ENCODE measurements at places on chromosomes 2 and 18.

- no peaks in the 10 kb centered on the region for H3K36me3 ChIP-seq
- H3K4me3 ChIP-seq: no peak overlapping the region
- no peak for DNase-seq
- H3K27ac ChIP-seq: no peak overlapping the region
These were observed 34.5 kb downstream of the KCNE4 start for GRCh38 chr2:223086370-223086981.

DNA sequence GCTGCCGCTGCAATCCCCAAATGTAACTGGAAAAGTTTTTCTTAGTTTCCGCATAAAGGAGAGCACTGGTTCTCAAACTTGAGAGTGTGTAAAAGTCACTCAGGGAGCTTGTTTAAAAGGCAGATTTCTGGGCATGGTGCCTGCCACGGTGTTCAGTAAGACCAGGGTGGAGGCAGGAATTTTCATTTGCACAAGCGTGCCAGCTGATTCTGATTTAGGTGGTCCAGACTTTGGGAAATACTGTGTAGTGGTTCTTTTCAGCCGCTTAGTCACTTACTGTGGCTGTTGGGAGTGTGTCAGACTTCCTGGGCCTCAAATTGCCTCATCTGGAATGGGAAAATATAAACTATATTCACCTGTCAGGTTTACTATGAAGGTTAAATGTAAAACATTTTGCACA is 788 bp downstream of the ARMC9 start:
- H3K27ac ChIP-seq: peak overlapping the region; percentile 75
- no peaks in the 10 kb centered on the region for H3K36me3 ChIP-seq
- peaks cover 12% of the 10 kb centered on the region for H3K4me1 ChIP-seq
- no peak for DNase-seq
- peak overlapping the region; percentile 85 for H3K4me3 ChIP-seq

GRCh38 chr2:58448065-58448507 is 207.0 kb upstream of the FANCL start:
- H3K27ac ChIP-seq: no peak overlapping the region
- H3K36me3 ChIP-seq: no peaks in the 10 kb centered on the region
- no peaks in the 10 kb centered on the region for H3K4me1 ChIP-seq
- H3K27me3 ChIP-seq: peaks cover 1% of the 10 kb centered on the region
- DNase-seq: no peak

DNA sequence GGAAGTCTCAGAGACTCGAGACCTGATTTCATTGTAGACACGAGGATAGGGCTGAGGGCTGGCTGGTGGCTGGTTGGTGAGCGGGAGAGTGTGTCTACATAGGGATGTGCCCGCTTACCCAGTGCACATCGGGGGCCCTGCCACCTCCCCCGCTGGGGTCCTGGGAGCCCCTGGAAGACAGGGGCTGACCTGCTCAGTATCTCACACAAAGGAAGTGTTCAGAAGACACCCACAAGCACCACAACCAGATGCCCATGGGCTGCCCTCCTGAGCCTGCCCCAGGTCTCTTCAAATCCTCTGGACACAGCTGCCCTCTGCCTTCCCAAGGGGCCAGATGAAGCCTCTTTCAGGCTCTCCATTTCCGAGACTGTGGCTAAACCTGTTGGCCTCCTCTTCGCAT is 43.1 kb downstream of the MYCN start:
- H3K4me1 ChIP-seq: no peaks in the 10 kb centered on the region
- no peak for DNase-seq
- H3K27ac ChIP-seq: no peak overlapping the region
- H3K27me3 ChIP-seq: no peaks in the 10 kb centered on the region
- H3K4me3 ChIP-seq: no peak overlapping the region
- no peaks in the 10 kb centered on the region for H3K36me3 ChIP-seq

DNA sequence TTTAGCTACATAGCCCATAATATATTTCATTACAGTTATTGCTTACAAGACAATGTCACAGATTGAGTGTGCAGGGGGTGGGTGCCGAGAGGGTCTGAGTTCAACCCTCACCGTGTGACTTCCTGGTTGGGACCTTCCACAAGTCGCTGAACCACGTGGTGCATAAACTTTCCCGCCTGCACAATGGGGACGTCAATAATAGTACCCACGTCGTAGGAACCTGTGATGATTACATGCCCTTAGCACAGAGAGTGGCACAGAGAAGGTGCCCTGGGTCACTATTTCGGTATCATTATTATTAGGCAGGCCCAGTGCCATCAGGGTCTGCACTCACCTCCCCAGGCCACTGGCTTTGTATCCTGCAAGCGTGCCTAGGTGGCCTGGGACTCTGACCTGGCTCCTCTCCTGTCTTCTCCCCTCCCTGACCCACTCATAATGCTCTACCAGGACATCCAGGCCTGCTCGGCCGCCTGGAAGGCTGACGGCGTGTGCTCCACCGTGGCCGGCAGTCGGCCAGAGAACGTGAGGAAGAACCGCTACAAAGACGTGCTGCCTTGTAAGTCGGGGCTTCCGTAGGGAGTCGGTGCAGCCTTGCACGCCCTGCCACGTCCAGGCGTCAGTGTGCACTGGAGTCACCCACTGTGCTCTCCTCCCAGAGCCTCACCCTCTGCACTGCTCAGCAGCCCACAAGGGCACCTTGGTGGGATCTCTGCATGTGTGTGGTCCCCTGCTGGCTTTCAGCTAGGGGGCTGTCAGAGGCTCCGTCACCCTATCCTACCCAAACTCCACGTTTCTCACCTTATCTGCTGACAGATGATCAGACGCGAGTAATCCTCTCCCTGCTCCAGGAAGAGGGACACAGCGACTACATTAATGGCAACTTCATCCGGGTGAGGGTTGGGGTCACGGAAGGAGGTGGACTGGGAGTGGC is 2.8 kb downstream of the PTPN18 start:
- H3K4me1 ChIP-seq: peaks cover 20% of the 10 kb centered on the region
- H3K27me3 ChIP-seq: peaks cover 2% of the 10 kb centered on the region
- no peak overlapping the region for H3K4me3 ChIP-seq
- no peak overlapping the region for H3K27ac ChIP-seq

GRCh38 chr2:160282063-160282580 is 82.0 kb upstream of the ITGB6 start:
- peaks cover 25% of the 10 kb centered on the region for H3K36me3 ChIP-seq
- H3K27me3 ChIP-seq: no peaks in the 10 kb centered on the region
- H3K4me3 ChIP-seq: no peak overlapping the region
- peaks cover 10% of the 10 kb centered on the region for H3K4me1 ChIP-seq
- peak overlapping the region; percentile 14 for H3K27ac ChIP-seq

DNA sequence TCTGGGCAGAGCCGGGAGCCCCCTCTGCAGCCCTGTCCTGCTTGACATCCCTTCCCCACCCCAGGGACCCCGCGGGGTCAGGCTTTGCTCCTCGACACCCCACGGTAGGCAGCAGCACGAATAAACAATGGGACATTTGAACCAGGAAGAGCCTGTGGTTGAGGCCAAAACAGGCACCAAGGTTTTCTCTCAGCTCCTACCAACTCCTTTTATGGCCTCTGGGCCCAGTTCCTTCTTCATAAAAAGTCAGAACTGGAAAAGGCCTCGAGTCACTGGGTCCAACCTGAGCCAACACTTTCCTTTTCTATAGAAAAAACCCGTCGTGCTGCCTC is 20.6 kb downstream of the TEX44 start:
- peaks cover 18% of the 10 kb centered on the region for H3K4me1 ChIP-seq
- H3K4me3 ChIP-seq: peak overlapping the region; percentile 81
- no peak overlapping the region for H3K27ac ChIP-seq
- DNase-seq: no peak
- no peaks in the 10 kb centered on the region for H3K36me3 ChIP-seq
- peaks cover 7% of the 10 kb centered on the region for H3K27me3 ChIP-seq

DNA sequence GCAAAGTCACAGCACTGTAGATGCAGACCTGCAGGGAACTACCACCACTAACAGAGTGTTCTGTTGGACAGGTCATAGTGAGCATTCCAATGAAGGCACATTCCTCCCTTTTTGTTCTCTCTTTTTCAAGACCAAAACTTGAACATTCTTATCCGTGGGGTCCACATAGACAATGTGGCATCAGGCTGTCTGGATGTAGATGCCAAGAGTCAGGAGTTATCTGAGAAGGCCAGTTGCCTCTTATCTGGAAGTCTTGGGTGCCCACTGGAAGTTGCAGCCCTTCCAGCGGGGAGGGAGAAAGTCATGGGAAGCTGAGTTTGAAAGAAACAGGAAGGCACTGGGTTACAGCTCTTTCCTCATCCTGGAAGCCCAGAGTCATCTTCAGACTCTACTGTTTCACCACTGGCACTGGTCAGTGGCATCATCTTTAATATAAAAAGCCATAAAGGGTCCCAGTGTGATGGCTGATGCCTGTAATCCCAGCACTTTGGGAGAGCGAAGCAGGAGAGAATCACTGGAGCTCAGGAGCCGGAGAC is 61.4 kb downstream of the FAM161A start:
- no peaks in the 10 kb centered on the region for H3K36me3 ChIP-seq
- H3K27me3 ChIP-seq: peaks cover 2% of the 10 kb centered on the region
- no peak overlapping the region for H3K27ac ChIP-seq
- peaks cover 5% of the 10 kb centered on the region for H3K4me1 ChIP-seq
- DNase-seq: no peak

DNA sequence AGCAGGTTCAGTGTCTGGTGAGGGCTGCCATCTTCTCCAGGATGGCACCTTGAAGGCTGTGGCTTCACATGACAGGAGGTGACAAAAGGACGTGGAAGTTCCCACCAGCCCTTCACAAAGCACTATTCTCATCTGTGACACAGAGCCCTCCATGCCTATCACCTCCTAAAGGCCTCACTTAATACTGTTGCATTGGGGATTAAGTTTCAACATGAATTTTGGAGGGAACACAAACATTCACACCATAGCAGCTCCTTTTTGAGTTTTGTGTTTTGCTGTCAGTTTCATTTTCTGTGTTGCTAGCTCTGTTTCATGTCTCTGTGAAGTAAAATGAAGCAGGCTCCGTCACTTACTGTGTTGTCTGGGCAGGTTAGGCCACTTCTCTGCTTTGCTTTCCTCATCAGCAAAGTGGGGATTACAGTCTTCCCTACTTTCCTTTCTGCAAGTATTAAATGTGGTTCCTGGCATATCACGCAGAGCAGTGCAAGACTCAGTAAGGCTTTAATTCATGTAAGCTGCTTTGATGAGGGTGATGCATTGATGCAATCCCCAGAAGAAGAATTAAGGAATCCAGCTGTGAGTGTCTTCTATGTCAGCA is 31.6 kb downstream of the LIMS1 start:
- H3K27me3 ChIP-seq: peaks cover 4% of the 10 kb centered on the region
- H3K27ac ChIP-seq: peak overlapping the region; percentile 88
- peak; percentile 47 for DNase-seq
- peaks cover 18% of the 10 kb centered on the region for H3K4me1 ChIP-seq
- no peaks in the 10 kb centered on the region for H3K36me3 ChIP-seq

DNA sequence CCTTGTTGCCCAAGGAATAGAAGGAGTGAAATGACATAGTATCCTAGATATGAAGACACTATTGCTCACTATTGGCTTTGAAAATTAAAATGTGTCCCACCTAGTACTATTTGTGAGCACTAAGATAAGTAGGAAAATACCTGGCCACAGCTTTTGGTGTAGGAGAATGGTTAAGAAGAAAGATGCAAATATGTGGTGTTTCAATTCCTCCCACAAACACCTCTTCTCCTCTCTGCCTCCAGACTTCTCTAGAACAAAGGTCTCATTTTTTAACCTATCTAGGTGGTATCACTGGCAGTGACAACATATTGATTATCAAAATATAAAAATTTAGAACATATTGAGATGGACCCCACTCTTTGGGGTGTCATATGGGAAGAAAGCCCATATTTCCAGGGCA is 929.9 kb upstream of the FANCL start:
- no peak overlapping the region for H3K27ac ChIP-seq
- no peak for DNase-seq
- H3K4me3 ChIP-seq: no peak overlapping the region
- no peaks in the 10 kb centered on the region for H3K36me3 ChIP-seq

DNA sequence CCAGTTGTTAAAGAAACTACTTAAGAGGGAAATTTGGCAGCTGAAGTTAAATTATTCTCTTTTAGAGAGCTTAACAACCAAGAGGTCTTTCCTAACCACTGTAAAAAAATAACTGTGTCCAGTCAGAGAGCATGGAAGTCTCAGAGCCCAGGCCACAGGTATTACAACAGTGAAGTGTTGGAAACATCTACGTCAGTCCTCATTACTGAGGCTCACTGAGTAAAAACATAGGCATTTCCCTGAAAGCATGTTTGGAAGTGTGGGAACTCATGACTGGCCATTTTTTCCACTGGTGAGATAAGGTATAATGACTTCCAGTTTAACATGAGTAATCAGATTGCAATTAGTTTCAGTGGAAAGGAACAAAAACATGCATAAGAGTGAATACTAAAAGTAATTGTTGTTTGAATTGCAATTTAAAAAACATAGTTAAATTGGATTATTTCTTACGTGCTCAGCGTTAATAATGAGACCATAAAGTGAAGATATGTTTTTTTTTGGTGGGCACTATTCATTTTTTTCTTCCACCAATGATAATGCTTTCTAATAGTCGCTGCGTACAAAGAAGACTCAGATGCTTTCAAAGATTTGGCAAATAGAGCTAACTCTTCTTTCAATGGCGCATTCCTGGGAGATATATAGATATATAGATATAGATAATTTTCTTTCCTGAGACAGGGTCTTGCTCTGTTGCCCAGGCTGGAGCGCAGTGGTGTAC is 60.8 kb downstream of the EFEMP1 start:
- H3K4me3 ChIP-seq: no peak overlapping the region
- no peaks in the 10 kb centered on the region for H3K4me1 ChIP-seq
- DNase-seq: no peak
- no peaks in the 10 kb centered on the region for H3K36me3 ChIP-seq
- no peaks in the 10 kb centered on the region for H3K27me3 ChIP-seq

GRCh38 chr2:207334624-207335371 is 169.1 kb upstream of the KLF7 start:
- H3K27ac ChIP-seq: no peak overlapping the region
- no peak overlapping the region for H3K4me3 ChIP-seq
- H3K4me1 ChIP-seq: peaks cover 7% of the 10 kb centered on the region
- no peaks in the 10 kb centered on the region for H3K27me3 ChIP-seq
- DNase-seq: no peak

DNA sequence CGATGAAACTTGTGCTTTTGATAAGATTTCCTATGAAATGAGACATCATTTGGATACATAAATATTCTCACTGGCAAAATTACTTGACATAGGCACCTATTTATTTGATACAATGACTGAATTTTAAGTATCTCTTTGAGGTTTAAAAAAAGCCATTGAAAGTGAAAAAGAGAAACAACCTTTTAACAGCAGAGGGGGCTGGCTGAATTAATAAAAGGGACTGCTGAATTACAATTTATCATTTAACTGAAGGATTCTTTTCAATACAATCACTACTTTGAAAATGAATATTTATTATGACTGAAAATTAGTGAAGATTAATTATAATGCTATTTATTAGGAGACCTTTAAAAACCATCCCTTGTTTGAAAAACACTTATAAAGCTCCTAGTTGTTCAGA is 335.3 kb downstream of the DLGAP1 start:
- H3K27me3 ChIP-seq: no peaks in the 10 kb centered on the region
- no peaks in the 10 kb centered on the region for H3K4me1 ChIP-seq

- no peak for DNase-seq
- no peaks in the 10 kb centered on the region for H3K36me3 ChIP-seq
- peaks cover 11% of the 10 kb centered on the region for H3K27me3 ChIP-seq
- peaks cover 9% of the 10 kb centered on the region for H3K4me1 ChIP-seq
- no peak overlapping the region for H3K4me3 ChIP-seq
- no peak overlapping the region for H3K27ac ChIP-seq
These were observed 5.1 kb upstream of the TWSG1 start for GRCh38 chr18:9329471-9329870.

- no peak overlapping the region for H3K27ac ChIP-seq
- peaks cover 10% of the 10 kb centered on the region for H3K27me3 ChIP-seq
- H3K4me1 ChIP-seq: no peaks in the 10 kb centered on the region
- DNase-seq: no peak
- H3K36me3 ChIP-seq: no peaks in the 10 kb centered on the region
These were observed 72.7 kb downstream of the DNER start for GRCh38 chr2:229641676-229642075.

Data from immature natural killer cell (primary cell).